ENCODE measurements at places on chromosomes 12 and 14.

DNA sequence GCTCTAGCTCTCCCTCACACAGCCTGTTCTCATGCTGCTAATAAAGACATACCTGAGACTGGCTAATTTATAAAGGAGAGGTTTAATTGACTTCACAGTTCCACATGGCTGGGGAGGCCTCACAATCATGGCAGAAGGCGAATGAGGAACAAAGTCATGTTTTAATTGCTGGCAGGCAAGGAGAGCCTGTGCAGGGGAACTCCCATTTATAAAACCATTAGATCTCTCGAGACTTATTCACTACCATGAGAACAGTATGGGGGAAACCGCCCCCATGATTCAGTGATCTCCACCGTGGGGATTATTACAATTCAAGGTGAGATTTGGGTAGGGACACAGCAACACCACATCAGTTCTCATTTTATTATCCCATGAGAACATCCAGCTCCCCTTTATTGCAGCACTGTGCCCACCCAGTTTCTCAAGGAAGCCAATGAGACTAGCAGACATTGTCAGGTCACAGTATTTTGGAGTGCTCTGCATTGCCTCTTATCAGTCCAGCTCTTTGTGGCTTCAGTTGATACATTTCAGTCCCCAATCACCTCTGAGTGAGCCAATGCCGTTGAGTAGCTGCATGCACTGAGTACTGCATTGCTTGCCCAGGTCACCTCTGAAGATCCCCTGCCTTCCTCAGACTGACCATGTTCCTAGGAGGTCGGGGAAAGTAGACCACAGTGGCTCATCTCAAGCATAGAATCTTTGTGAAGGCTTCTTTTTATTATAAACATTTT is 131.2 kb downstream of the CRADD start:
- no peak for DNase-seq

GRCh38 chr12:49925433-49926204 is 21.9 kb upstream of the FAIM2 start:
- DNase-seq: no peak

DNA sequence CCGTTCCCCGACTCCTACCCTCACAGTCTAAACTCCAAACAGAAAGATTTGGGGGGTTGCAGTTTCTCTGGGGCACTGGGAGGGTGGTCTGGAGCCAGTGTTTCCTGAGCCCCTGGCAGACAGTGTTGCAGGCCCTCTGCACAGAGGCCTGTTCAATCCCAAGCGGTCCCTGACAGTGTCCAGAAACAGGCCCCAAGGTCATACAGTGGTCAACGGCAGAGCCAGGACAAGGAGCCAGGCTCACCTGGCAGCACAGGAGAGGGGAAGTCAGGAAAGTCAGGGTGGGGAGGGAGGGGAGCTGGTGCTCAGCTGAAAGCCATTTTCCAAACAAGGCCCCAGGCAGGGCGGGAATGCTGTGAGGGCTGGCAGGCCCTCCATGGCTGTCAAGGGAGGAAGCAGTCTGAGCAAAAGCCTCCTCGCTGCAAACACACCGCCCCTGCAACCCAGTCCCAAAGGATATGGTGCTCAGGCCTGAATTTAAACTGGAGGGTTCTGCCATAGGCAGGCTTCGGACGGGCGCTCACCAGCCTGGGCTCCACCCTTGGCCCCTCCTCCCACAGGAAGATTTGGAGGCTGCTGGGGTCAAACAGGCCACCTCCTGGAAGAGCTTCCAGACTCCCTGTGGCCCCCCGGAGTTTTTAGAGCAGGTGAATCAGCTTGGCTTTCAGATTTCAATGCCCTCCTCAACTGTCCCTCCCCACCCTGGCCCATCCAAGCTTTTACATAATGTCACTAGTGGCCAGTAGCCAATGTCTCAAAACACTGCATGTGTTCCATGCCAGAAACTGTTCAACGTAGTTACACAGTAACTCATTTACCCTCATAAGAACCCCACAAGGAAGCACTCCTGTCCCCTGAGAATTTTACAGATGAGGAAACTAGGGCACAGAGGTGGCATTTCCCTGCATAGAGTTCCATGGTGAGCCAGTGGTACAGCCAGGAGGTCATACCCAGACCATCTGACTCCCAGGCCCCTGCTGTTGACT is 41.5 kb downstream of the CHGA start:
- DNase-seq: no peak

DNA sequence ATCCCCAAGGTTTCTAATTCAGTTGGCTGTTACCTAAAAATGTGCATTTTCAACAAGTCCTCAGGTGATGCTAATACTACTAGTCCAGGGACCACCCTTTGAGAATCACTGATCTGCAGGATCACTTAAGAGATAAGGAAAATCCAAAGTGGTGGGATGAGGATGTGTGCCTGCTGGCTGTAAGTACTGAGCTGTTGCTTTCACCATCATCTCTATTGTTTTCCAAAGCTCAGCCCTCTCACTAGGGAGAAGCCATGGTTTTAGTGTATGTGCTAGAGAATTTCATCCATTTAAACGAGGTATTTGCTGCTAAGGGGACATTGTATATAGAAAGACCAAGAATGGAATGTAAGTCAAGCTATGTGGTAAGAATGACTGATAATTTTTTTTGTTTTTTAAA is 202.3 kb downstream of the KIF21A start:
- DNase-seq: no peak

DNA sequence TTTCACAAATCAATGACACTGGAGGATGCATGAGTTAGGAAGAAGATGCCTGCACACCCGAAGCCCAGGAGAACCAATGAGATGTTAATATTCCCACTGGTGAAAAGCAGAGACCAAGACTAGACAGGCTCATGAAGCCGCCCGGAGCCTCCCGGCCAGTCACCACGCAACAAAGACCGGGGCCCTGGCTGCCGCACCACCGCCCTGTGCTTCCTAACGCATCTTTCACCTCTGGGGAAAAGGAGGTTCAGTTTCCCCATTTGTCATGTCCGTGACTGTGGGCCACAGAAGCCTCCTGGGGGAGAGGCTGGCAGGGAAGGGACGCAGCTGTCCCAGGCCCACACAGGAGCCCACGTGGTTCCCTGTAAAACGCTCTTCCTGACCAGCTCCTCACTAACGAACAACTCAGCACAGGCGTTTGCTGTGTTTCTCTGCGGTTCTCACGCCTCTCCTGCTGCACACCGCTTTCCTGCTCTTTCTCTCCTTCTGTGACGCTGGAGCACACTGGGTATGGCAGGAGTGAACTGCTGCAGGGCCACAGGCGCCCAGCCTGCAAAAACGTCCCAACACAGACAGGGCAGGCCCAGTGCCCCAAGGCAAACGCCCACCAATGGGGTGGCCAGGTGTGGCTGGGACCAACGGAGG is 10.8 kb downstream of the RIMBP2 start:
- DNase-seq: no peak

- peak; percentile 49 for DNase-seq
Observed at GRCh38 chr12:109775172-109775881, 57.9 kb downstream of the TRPV4 start.

DNA sequence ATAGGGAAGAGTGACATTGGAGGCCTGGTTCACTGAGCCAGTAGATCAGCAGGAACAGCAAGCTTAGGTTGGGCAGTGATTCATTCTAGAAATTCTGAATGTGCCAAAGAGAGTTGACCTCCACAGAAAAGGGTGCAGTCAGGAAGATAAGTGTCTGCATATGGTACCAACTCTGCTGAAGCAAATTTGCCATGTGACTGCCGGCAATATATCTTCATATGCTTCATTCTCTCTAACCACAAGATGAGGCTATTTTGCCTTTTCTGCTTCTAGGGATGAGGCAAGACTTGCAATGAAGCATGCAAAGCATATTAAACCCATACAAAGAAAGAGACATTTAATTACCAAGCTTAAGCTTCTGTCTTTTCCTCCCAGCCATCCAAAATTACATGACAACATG is 13.6 kb downstream of the CCDC198 start:
- DNase-seq: no peak

DNA sequence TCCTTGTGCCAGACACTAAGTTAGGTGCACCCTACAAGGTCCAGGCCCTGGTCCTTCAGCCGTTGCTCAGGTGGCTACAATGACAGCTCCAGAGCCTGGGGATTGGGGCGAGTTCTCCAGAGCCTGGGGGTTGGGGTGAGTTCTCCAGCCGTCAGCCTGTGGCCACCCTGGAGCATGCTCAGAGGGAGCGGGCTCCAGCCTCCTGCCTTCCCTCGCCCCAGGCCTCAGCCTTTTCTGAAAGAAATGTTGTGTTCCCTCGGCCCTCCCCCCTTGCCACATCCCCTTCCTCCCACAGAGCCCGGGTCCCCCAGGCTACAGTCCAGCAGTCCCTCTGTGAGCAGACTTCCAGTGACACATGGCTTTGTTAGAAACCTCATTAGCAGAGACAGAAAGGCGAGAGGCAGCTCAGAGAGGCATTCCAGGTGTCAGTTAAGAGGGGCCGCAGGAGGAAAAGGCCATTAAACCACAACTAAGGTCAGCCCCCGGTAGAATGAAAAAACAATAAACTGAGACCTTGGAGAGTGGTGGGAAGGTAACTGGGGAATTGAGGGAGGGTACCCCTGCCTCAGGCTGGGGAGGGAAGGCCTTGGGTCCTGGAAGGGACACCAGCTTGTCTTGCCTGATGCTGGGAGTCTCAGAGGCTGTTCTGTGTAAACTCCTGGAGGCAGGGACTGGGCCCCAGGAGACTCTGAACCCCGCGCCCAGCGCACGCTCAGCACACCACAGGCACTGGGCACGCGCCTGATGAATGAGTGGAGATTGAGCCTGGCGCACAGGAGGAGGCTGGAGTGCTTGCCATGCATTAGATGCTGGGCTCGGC is 23.1 kb upstream of the COL2A1 start:
- no peak for DNase-seq

- DNase-seq: no peak
Observed at GRCh38 chr12:102435827-102436436, 44.4 kb downstream of the IGF1 start.

DNA sequence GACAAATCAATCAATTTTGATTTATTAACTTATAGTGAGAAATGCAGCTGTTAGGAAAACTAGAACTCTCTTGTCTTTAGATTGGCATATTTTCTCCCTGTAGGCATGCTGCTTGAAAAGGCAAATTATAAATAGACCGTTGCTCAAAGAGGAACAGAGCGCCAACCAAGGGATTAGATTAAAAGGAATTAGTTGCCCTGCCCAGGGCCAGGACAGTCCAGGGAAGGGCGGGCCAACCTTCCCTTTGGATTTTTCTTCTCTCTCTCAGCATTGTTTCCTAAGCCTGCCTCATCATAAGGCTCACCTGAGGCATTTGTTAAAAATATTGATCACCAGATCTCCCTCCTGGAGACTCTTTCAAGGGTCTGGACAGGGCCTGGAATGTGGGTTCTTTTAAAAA is 8.6 kb downstream of the CIPC start:
- no peak for DNase-seq

- DNase-seq: no peak
Observed at GRCh38 chr14:69356903-69357543, 41.1 kb downstream of the ERH start.

GRCh38 chr12:115421796-115422709 is 738.1 kb upstream of the TBX3 start:
- no peak for DNase-seq

GRCh38 chr12:95551913-95552516 is 739 bp upstream of the USP44 start:
- DNase-seq: no peak

DNA sequence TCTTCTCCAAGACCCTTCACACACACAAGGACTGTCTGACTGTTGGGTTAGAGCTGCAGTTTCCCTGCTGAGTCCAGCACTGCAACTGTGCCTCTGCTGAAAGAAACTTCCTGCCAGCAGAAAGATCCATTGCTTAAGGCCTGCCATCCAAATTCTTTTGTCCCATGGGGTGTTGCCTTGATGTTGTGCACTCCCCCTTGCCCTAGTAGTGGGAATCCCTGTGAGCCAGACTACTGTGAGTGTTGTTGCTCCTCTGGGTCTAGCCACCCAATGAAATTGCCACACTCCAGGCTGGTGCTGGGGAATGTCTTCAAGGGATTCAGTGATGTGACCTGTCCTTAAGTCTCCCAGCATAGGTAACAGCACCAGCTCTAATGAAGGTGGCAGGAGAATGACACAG is 166.6 kb upstream of the PDE3A start:
- no peak for DNase-seq

GRCh38 chr12:68393417-68393816 is 61.3 kb upstream of the MDM1 start:
- DNase-seq: no peak

DNA sequence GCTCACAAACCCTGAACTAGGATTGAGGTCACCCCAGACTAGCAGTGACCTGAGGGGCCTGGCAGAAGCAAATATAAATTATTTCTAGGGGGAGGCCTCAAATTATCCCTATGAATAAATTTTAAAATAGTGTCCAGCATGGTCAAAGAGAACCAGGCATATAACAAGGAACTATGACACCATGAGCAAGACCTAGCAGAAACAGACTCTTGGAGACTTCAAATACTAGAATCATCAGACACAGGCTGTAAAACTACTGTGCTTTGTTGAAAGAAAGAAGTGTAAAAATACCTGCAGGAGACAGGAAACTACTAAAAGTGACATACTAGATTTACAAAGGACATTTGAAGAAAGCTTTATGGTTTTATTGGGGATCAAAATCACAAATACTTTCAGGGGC is 3.2 kb upstream of the BCL7A start:
- DNase-seq: no peak

DNA sequence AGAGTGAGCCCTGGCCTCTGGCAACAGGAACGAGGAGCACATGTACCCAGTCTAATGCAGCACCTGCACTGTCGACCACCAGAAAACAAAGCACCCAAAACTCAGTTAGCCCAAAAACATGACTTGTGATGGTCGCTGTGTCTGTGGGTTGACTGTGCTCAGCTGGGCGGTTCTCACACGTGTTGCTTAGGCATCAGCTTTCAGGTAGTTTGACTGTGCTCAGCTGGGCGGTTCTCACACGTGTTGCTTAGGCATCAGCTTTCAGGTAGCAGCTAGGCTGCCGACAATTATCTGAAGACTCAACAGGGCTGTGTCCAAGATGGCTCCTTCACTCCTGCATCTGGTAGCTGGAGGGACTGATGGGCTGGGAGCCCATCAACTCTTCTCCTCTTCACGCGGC is 1.2 kb upstream of the LRCOL1 start:
- DNase-seq: no peak

- no peak for DNase-seq
Observed at GRCh38 chr14:65864984-65865383, 452.5 kb downstream of the FUT8 start.

DNA sequence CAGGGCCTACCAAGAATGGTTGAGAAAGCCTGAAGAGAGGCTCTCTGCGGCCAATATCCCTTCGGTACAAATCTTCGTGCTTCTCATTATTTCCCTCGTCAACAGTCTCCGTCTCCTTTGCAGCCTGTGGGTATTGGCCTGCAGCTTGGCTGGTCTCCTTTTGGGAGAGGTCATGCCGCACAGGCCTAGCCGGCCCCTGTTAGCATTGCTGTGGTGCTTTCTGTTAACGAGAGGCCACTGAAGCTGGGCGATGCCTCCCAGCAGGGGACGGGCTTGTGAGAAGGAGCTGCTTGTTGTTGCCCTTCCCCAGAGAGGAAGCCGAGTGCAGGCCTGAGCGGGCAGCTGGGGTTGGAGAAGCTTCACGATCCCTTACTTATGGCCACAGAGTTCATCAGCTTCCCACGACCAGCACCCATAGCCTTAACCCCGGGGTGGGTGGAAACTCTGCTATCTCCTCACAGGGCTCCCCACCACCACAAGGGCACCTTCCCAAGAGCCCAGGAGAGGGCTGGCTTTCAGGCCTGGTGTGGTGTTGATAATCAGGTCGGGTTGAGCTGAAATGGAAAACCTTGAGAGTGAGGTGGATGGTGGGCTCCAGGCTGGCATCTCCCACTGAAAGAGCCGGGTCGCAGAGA is 228.6 kb downstream of the ZFP36L1 start:
- no peak for DNase-seq

GRCh38 chr12:65649126-65649525 is 175.2 kb upstream of the HMGA2 start:
- DNase-seq: no peak

Data from activated T-helper 9 cell treated with anti-CD3 and anti-CD28 coated beads, Interleukin-2, amount 50 U/mL, for 16 hours (primary cell).